ENCODE measurements at places on chromosomes 7 and 10. TPM values are rescaled to one million over a fixed set of nuclear protein-coding genes. Genes with fewer than 3 reads are reported as not detected.

Gene CASTOR2
- total RNA-seq: 33.9 TPM

Gene TACR2
- 0.49 TPM for total RNA-seq

Gene LAMB1
- total RNA-seq: 29.5 TPM

Gene TCERG1L
- 2.0 TPM for total RNA-seq

Gene IFIT1B
- total RNA-seq: 0.49 TPM

Gene PRKAR2B
- 174 TPM for total RNA-seq

Gene MKX
- 0.49 TPM for total RNA-seq

Gene GPC2
- total RNA-seq: 44.3 TPM

Gene C10orf90
- total RNA-seq: 0.49 TPM

Gene OR2A1
- total RNA-seq: under 0.01 TPM

Gene SFXN3
- total RNA-seq: 45.2 TPM

Gene ITPRID1
- 1.5 TPM for total RNA-seq

Gene SPDYE8
- 0.25 TPM for total RNA-seq

Gene SNX13
- total RNA-seq: 55.6 TPM

Gene FAM131B
- total RNA-seq: 79.7 TPM
